CD4-positive, alpha-beta T cell (primary cell): ENCODE measurements at places on chromosomes 7 and 10.

DNA sequence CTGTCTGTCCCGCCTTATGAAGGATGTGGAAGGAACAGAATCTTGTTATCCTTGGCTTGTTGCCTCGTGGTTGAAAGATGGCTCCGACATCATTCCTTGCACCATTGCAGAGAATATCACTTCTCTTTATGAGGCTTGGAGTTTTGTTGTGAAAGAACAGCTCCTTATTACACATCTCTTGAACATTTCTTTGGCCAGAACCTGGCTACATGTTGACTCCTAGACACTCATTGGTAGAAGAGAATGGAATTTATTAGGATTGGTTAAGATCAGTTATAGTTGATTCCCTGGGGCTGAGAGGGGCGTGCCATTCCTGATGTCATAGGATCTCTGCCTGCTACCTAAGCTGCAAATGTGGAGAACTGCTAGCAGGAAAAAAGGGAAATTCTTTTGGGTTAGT, 180.5 kb upstream of the CTBP2 start:
- no peak for DNase-seq

DNA sequence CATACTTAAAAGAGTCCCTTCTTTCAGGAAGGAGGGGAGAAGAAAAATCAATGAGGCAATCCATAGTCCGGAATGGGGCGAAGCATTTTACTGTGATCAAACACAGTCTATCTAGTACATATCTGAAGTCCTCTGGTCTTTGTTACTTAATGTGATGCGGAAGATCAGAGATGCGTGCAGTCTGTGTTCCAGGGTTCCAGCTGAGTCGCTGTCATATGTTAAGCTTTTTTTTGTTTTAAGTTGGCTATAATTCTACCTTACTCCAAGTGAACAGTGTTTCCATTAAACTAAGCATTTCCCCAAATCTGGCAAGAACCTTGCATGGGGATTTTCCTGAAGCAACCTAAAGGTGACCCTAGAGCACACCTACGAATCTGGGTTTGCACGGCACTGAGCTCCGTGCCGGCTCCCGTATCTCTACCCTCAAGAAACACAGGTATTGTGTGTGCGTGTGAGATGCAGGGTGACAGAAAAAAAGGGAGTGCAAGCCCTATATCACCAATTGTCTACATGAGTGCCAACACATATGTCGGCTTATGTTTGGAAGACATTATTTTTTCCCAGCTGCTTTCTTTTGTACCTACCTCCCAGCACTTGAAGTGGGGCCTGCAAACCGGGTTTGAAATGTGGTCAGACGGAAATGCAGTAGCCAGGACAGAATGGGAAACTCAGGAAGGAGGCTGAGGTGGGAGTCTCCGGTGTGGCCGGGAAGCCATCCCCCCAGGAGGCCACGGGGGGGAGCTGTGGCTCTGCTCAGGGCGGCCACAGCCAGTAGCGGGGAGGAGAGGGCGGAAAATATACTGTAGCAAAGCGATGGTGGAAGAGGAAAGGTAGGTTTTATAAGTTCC, 435.8 kb upstream of the MGMT start:
- DNase-seq: peak; percentile 67

DNA sequence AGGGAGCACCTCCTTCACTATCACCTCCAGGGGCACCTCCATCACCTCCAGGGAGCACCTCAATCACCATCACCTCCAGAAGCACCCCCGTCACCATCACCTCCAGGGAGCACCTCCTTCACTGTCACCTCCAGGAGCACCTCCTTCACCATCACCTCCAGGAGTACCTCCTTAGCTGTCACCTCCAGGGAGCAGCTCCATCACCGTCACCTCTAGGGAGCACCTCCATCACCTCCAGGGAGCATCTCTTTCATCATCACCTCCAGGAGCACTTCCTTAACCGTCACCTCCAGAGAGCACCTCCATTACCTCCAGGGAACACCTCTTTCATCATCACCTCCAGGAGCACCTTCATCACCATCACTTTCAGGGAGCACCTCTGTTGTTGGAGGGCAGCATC, 103.0 kb downstream of the DNAJB6 start:
- no peak for DNase-seq

DNA sequence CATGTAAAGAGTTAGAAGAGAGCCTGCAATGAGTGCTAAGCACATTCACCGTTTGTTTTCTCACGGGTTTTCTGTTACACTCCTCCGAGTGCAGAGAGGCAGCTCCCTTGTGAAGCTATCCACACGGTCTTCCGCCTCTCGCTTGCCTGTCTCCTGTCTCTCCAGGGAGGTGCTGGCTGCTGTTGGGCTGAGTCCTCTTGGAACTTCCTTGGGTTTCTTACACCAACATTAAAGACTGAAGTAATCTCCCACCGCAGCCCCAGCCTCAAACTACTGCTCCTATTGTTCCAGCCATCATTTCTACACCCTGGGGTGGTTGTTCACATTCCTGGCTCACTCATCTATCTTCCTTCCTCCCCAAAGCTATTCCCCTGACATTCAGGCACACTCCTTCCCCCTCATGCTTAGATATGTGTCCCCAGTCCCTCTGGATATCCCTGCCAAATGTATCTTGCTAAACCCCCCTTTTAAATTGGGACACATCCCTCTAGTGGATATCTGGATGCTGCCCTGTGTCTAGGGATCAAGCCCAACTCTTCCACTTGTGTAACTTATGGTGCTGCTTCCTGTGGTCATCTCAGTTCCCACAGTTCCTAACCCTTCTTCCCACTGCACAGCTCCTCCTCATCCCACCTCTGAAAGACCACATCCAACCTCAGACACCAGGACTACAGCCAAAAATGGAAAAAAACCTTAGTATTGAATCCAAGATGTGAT, 14.1 kb downstream of the ESYT2 start:
- DNase-seq: no peak

DNA sequence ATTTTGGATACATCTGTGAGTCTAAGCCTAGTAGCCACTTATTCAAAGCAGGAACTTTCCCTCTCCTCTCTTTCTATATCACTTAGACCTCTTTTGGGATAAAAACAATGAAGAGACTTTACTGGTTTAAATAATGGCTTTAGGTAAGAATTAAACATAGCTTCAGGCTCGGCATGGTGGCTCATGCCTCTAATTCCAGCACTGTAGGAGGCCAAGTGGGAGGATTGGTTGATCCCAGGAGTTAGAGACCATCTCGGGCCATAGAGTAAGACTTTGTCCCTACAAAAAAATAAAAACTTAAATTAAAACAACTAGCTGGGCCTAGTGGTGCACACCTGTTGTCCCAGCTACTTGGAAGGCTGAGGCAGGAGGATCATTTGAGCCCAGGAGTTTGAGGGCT, 304.3 kb downstream of the THSD7A start:
- DNase-seq: no peak

- no peak for DNase-seq
Measured at GRCh38 chr10:107341281-107341680, 176.8 kb upstream of the SORCS1 start.

DNA sequence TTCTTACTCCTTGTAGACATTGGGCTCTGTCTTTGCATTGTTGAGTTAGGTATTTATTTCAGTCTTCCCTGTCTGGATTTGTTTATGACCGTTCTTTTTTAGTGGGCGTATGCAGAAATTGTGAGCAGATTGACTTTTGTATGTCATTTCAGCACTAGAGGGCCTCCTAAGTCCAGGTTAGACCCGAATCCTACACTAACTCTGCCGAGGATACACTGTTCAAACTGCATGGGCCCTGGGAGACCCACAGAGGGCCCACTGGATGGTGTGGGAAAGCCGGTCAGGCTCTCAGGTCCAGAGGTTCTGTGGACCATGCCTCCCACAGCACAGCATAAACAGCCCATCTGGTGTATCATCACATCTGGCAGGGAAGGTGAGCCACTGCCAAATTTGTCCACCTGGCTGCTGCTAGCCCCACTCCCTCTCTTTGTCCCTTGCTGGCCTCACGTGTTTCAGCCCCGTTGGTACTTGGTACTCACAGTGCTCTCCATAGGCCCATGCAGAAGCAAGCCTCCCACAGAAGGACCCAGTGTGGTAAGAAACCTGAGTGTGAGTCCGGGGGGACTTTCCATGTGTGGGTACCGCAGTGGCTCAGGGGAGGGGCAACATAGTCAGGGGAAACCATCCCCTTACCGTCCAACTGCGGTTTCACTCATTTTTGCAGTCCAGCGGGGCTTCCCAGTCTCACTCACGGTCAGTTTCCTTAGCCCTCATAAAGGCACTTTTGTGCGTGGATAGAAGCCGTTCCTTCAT, 112.8 kb downstream of the APBB1IP start:
- no peak for DNase-seq

- DNase-seq: no peak
Measured at GRCh38 chr7:149713731-149714068, 59.7 kb downstream of the ZNF467 start.

- DNase-seq: no peak
Measured at GRCh38 chr7:143227806-143228205, 6.0 kb downstream of the TAS2R40 start.

- peak; percentile 73 for DNase-seq
Measured at GRCh38 chr10:109920016-109920415, 3.3 kb downstream of the XPNPEP1 start.

GRCh38 chr10:11930312-11930978, 107.3 kb downstream of the PROSER2 start:
- no peak for DNase-seq

DNA sequence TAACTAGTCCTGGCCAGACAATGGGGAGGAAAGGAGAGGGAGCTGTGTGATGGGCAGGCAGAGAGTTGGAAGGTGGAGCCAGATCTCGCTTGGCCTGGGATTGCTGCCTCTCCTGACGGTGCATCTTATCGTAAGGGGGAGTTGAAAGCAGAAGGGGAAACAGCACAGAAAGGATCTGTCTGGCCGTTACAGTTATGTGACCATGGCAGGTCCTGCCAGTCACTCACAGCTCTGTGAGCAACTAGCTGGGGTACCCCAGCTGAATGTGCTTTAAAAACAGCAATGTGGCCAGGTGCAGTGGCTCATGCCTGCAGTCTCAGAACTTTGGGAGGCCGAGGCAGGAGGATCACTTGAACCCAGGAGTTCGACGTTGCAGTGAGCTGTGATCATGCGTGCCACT, 8.1 kb downstream of the BLVRA start:
- DNase-seq: no peak

DNA sequence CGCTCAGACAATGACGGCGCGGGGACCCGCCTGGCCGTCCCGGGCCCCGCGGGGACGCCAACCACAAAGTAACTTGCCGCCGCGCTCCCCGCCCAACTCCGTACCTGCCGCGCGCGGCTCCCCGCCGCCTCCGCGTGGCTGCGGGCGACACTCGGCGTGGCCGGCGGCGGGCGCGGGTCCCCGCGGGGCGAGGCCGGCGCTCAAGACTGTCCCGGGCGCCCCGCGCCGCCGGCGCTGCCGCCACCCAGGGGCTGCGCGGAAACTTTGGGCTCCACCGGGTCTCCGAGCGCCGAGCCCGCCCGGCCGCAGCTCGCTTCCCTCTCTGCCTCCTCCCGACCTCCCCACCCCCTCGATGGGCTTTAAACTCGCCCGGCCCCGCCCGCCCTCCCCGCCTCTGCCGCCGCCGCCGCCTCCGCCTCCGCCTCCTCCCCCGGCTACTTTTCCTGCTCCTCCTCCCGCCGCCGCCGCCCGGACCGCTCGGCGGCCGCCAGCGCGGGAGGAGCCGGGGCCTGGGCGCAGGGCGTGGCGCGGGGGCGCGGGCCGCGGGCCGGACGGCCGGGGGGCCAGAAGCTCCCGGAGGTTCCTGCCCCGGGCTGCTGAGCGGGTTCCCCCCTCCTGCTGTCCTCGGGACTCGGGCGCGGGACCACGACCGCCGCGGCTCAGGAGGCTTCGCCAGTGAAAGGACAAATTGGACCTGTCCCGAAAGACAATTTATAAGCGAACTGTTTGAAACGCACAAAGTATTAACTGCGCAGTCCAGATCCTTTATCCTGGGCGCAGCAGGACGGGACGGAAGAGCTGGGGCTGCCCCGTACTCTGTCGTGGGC, 10.6 kb upstream of the GRB10 start:
- DNase-seq: peak; percentile 69

DNA sequence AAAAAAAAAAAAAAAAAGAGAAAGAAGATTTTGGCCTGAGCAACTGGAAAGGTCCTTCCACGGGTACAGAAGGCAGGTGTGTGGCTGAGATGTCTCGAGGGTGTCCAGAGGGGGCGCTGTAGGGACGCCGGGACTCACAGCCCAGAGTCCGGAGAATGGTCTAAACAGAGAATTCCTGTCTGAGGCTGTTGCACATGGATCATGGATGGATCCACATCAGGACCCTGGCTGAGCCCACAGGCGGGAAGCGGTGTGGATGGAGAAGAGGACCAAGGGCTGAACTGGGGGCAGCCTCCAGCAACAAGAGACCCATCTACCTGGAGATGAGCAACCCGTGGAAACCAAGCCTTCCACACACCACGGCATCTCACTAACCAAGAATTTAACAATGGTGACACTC, 55.0 kb downstream of the PKD1L1 start:
- no peak for DNase-seq

- DNase-seq: no peak
Measured at GRCh38 chr7:156547884-156548561, 92.6 kb upstream of the RNF32 start.

- no peak for DNase-seq
Measured at GRCh38 chr10:80829562-80829961, 291.9 kb downstream of the SH2D4B start.

DNA sequence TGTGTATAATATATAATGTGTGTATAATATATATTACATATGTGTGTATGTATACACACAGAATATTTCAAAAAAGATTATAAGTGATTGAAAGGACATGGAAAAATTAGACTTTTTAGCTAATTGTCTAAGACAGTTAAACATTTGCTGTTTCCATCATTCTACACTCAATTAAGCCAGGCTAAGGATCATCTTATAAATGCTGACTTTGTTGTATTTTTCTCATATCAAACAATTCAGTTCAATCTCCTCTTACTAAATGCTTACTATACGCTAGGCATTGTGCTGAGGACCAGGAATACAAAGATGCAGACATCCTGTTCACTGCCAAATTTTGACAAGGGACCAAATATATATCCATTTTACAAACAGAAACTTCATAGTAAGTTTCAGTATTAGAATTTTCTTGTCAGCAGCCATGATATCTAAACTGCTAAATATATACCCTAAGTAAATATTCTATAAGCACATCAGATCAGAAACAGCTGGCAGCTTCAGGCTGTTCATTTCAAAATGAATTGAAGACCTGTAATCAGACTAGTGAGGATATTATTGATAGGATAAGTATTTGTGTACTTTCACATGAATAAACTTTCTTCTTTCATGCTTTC, 10.3 kb upstream of the LRRN3 start:
- no peak for DNase-seq

DNA sequence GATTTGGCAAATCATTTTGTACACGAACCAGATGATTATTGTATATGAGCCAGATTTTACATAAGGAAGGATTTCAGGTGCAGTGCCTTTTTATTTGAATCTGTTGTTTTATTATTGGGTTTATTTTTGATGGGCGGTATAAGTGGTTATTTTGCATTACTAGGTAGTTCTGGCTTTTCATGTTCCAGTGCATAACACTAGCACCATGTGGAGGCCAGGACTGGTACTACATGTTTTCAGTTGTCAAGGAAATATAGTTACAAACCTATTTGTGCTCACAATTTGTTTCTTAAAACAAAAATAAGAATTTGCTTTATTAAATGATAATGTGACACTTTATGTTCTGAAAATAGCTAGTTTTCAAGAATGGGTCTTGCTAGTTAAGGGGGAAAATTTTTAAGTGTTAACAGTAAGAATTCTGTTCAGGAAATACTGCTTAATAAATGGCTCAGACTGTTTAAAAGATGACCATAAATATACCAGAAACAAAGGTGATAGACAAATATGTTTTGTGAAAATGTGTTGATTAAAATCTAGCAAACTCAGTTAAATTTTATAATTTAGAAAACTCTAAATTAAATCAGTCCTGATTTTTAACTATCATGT, 7.1 kb upstream of the SEMA3E start:
- DNase-seq: no peak
